Stimulated activated CD8-positive, alpha-beta memory T cell treated with anti-CD3 and anti-CD28 coated beads, Interleukin-7, amount 100 ng/mL, for 48 hours (primary cell): ENCODE measurements at places on chromosomes 5 and 9.
A peak's percentile ranks its signal among the peaks of the same experiment; 100 is the strongest.

DNA sequence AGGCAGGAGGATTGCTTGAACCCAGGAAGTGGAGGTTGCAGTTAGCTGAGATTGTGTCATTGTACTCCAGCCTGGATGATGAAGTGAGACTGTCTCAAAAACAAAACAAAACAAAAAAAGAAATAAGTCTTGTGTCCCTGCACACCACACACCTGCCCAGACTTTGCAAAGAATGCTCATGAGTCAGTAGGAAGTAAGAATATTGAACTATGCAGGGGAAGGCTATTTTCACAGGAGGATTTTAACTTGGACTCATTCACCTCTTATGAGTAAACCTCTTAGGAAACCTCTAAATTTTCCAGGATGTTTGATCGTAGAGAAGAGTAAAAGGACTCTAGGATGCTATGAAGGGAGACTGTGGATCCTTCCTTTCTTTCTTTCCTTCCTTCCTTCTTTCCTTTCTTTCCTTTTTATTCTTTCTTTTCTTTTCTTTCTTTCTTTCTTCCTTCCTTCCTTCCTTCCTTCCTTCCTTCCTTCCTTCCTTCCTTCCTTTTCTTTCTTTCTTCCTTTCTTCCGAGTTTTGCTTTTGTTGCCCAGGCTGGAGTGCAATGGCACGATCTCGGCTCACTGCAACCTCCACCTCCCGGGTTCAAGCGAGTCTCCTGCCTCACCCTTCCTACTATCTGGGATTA, 96.7 kb upstream of the CLINT1 start:
- DNase-seq, result no peak

GRCh38 chr5:33195431-33196165, 245.2 kb upstream of the TARS1 start:
- DNase-seq, result no peak

DNA sequence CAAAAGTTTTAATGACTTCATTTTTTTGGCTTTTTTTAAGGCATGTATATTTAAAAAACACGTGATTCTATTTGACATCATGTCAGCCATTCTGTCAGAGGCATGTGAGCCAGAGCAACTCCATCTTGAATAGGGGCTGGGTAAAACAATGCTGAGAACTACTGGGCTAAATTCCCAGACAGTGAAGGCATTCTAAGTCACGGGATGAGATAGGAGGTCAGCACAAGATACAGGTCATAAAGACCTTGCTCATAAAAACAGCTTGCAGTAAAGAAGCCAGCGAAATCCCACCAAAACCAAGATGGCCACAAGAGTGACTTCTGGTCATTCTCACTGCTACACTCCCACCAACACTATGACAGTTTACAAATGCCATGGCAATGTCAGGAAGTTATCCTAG, 1000.6 kb upstream of the DMAC1 start:
- DNase-seq, result no peak

GRCh38 chr9:3467593-3468219, 58.1 kb downstream of the RFX3 start:
- no peak for DNase-seq

DNA sequence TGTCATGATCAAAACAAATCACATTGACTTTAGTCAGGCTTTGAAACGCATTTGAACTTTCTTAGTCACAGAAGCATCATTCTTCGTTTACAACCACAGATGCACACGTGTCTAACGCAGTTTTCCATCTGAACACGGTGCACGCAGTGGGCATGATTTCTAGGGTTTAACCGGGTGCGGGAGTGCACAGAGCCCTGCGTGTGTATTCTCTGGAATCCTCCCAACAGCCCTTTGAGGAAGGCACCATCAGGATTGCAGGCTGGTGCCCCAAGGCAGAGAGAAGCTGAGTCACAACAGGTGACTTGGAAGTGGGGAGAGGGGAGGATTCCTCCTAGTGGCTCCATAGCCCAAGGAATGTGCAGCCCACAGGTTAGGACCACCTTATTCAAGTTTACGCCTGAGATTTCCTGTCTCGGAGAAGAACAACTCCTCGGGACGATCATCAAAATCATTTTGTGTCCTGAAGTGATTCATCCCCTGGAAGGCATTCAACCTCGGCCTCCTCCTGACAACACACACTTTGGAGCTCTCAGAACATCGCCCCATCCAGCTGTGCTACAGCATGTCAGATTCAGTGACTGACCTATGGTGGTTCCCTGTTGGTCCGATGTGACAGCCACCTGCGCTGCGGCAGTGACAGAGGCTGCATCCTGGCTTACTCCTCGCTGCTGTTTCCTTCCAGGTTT, 13.1 kb downstream of the ROPN1L start:
- no peak for DNase-seq

- no peak for DNase-seq
Observed at GRCh38 chr9:116154334-116154975, 864 bp downstream of the PAPPA start.

GRCh38 chr5:123701511-123702200, 189.7 kb downstream of the CSNK1G3 start:
- DNase-seq, result no peak

GRCh38 chr9:130396581-130396980, 48.2 kb upstream of the ASS1 start:
- DNase-seq, result no peak

DNA sequence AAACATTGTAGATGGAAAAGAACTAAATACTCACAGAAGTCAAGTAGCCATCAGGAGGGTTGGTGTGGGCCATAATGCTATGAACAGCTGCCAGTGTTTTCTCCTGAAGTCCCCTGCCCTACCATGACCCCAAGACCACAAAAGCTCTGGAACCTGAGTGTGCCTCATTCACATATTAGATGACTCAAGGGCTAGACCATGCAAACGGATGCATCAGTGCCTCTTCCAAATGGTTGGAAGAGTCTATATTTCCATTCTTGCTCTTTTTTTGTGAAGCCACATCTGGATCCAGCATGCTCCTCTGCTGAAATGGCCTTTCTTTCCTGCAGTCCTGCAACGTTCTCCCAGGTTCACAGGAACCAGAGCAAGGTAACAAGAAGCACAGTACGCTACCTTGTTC, 136.6 kb upstream of the EPB41L4A start:
- DNase-seq, result no peak

GRCh38 chr5:45507178-45507577, 189.0 kb downstream of the HCN1 start:
- no peak for DNase-seq

GRCh38 chr5:1536322-1536845, 12.6 kb upstream of the LPCAT1 start:
- peak; percentile 40 for DNase-seq

- no peak for DNase-seq
Observed at GRCh38 chr9:115264313-115264712, 146.4 kb upstream of the TNC start.

GRCh38 chr9:22590336-22591033, 143.9 kb downstream of the DMRTA1 start:
- no peak for DNase-seq

GRCh38 chr9:124342402-124342775, 72.9 kb downstream of the PSMB7 start:
- no peak for DNase-seq

GRCh38 chr9:116585204-116585603, 101.9 kb upstream of the TRIM32 start:
- DNase-seq, result no peak

DNA sequence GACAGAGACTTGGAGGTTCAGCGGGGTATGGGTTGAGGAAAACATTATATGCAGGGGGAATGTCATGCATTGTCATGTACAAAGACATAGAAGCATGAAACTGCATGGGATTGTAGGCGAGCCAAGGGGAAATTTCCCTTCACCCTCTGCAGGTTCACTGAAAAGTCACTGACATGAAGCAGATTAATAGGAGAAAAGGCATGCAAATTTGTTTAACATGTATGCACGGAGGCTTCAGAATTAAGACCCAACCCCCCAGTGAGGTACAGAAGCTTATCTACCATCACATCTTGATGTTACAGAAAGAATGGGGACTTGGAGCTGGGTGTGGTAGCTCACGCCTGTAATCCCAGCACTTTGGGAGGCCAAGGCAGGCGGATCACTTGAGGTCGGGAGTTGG, 18.5 kb downstream of the NIM1K start:
- no peak for DNase-seq

GRCh38 chr9:14941501-14942405, 31.5 kb upstream of the FREM1 start:
- DNase-seq, result no peak

GRCh38 chr5:31845361-31845760, 206.4 kb downstream of the PDZD2 start:
- DNase-seq, result no peak
